Thoracic aorta endothelial cell (primary cell): ENCODE measurements at places on chromosomes 3 and 15. TPM values are rescaled to one million over a fixed set of nuclear protein-coding genes. Genes with fewer than 3 reads are reported as not detected.

Gene NME9
- not detected in 2 replicates for total RNA-seq

Gene SLC6A20
- not detected in 2 replicates for total RNA-seq

Gene KIF23
- 59.4 and 83.5 TPM in 2 replicates for total RNA-seq

Gene ERICH6
- total RNA-seq, result not detected in 2 replicates

Gene SNX22
- total RNA-seq, result 0.65 and 1.5 TPM in 2 replicates

Gene LSMEM2
- not detected in 2 replicates for total RNA-seq

Gene CD200R1
- 0.07 TPM in 1 of 2 replicates, not detected in the other for total RNA-seq

Gene ANKRD34C
- not detected in 2 replicates for total RNA-seq

Gene CYP1A2
- total RNA-seq, result not detected in 2 replicates

Gene KLF15
- total RNA-seq, result 1.2 and 1.8 TPM in 2 replicates

Gene GHSR
- not detected in 2 replicates for total RNA-seq

Gene EFHB
- 0.27 TPM in 1 of 2 replicates, not detected in the other for total RNA-seq
